Ovary (tissue), 10 donors: ENCODE measurements at places on chromosomes 5 and 9. TPM values are rescaled to one million over a fixed set of nuclear protein-coding genes. Genes with fewer than 3 reads are reported as not detected.

GRCh38 chr5:166883016-166883415 lies 1408.4 kb upstream of the WWC1 start:
- no peak for DNase-seq

DNA sequence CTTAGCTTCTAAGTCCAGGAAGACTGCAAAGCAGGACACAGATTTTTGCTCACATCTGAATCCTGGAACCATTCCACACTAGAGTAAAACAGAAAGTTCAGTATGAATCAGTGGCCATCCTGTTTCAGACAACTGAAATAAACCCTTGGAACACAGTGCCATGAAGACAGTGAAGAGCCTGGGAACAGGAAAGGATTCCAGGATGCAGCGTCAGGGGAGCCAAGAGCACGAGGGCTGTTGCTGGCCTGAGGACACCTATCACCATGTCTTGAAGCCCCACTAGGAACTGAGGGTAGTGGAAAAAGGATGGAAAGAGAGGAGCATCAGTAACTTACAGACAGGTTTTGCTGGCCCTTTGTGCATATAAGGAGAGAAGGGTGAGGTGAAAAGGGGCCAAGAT lies 115.3 kb upstream of the FSTL4 start:
- no peak for DNase-seq

- no peak for DNase-seq
Measured at GRCh38 chr9:4970970-4971641, 14.0 kb upstream of the JAK2 start.

- DNase-seq, result no peak
Measured at GRCh38 chr5:61966997-61967396, 339.0 kb upstream of the KIF2A start.

DNA sequence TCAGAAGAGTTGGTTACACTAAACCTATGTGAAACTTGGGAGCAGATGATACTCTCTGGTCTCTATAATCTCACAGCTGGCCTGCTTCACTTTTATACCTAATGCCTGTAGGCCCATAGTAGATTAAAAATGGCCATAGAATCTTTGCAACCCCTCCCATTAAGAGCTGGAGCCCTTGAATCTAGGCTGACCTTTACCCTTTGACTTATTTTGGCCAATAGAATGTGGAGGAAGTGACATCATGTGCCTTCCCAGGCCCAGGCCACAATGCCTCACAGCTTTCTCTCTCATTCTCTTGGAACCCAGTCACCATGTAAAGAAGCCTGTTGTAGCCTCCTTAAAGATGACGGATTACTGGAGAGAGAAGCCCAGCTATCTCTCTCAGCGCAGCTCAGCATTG lies 251.0 kb downstream of the NR3C1 start:
- no peak for DNase-seq

DNA sequence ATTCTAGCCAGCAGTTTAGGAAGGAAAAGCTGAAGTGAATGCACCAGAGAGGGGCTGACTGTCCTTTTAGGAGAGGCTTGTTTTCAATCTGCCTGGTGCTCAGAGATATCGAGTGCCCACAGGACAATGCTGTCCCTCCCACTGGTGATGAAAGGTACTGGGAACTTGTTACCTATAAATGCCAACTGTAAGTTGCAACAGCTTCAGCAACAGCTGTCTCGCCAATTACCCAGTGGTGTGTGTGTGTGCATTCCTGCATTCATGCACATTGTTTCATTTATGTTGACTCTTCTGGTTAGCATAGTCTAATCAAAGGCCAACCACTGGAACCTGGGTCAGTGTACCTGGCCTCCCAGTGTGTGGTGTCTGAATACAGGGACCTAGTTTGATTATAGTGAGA lies 161.1 kb downstream of the CSNK1G3 start:
- DNase-seq, result no peak

- DNase-seq, result no peak
Measured at GRCh38 chr9:113690055-113690740, 185.9 kb upstream of the ZNF618 start.

DNA sequence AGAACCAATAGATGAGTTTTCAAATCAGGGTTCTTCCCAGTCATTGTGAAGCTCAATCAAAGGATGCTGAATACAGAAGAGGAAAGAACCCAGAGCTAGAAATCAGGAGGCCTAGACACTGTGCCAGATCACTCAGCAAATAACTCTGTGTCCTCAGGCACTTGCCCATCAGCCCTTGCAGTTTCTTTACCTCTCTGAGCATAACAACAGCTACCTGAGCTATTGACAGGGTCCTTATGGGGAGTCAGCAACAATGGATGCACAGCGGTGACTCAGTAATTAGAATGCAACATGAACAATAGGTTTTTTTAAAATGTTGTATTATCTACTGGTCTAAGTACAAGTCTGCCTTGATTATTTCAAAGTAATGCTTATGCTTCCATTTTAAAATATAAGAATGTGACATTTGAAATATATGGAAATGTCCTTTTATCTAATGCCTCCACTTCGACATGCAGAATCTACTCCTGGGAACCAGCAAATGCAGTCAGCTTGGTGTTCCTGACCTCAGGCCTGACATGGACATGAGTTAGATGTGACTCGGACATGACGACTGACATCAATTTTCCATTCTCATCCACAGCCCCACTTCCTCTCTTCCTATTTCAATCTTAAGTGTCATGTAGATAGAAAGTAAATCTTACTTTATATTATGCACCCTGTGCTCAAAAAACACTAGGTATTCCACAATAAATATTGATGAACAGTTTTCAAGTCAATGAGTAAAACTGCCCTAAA lies 155.0 kb downstream of the TLE1 start:
- DNase-seq, result no peak

DNA sequence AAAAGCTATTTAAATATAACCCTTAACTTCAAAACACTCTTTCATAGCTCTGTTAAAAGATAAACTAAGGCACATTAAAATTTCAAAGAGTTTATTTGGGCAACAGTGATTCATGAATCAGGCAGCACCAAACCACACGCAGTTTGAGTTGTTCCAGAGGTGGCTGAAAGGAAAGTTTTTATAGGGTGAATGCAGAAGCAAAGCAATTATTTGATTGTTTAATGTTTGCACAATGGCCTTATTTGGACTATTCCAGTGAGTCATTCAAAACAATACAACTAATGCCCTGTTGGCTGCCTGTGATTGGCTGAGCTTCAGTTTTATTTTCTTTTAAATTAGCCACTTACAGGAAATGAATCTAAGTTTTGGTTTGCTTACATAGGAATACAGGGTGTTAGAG lies 125.3 kb downstream of the CEP120 start:
- no peak for DNase-seq

DNA sequence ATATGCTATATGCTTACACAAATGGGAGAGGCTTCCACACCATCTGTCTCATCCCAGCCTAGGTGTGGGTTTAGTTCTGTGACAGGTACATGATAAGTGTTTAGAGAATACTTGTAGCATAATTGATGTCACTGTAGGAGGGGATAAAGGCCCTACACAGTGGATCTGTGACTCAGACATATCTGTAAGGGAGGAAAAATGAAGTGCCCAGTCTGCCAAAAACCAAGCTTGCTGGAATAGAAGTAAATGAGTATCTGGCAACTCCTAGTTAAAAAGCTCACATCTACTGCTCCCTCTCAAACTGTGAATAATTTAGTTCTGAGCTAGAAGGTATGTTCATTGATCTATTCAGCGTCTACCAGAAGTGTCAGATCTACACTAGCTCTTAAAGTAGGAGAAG lies 38.9 kb upstream of the FAM174A start:
- no peak for DNase-seq

GRCh38 chr5:145830594-145830993 lies 4.5 kb downstream of the PRELID2 start:
- DNase-seq, result no peak

- DNase-seq, result no peak
Measured at GRCh38 chr9:112135706-112136105, 39.4 kb downstream of the SUSD1 start.

GRCh38 chr5:174834081-174834480 lies 109.7 kb downstream of the MSX2 start:
- no peak for DNase-seq

GRCh38 chr9:120534266-120534665 lies 45.7 kb downstream of the CDK5RAP2 start:
- no peak for DNase-seq

DNA sequence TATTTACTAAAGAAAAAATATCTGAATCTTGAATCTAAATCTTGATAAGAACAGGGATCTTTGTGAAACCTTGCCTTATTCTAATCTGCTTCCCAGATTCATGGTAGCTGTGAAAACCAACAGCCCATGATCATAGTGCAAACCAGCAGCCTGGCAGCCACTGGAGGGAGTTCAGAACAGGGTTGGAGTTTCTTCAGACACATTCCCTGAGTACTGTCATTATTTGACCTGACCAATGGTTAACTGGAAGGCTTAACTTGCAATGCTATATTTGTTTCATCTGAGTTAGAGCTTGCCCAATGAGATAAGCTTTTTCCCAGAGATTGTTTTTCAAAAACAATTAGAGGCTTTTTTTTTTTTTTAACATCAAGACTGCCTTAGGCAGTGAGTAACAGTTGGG lies 47.8 kb downstream of the LOX start:
- no peak for DNase-seq

DNA sequence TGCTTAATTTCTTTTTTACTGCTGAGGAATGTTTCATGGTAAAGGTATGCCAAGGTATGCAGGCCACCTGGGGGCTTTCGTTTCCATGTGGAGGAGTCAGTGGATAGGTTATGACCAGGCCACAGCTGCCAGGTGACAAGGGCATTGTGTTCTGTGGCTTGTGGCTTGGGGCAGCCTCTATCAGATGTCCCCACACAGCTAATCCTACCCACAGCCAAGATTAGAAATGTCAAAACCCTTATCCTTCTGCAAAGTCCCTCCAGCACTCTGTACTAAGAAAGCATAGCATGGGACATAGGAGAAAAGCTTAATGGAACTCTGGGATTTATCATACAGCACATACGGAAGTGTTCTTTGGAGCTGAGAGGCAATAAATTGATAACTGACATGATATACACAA lies 171.2 kb upstream of the S1PR3 start:
- DNase-seq, result no peak

DNA sequence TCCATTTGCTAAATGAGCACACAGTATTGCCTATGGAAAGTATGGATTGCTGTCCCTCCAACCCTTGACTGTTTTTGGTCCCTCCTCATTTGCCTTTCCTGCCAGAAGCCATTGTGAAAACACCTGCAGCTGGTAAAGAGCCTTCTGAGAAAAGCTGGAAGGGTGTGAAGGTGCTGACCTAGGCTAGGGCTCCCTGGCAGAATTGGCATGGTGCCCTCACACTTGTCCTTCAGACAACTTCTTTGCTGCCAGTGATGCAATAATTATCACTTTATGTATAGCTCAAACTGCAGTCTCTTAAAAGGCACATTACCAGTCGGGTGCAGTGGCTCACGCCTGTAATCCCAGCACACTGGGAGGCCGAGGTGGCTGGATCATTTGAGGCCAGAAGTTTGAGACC lies 4.2 kb downstream of the TXNDC15 start:
- no peak for DNase-seq

- DNase-seq, result no peak
Measured at GRCh38 chr5:10303699-10304170, 4.0 kb downstream of the CMBL start.

DNA sequence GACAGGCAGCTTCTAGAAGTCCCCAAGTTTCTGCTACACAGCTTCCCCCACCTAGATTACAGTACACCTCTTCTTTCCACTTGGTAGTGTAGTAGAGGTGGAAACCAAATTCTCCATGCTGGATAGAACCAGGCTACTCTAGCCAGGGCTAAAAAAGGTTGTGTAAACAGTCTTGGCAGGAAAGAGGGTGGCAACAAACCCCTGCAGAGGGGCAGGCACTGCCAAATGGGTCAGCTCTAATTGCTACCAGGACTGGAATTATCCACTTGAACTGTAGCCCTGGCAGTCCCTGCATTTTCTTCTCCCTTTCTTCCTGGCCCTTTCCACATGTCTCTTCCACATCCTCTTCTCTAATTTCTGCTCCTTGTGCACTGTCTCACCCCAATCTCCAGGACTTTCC lies 24.8 kb downstream of the RANBP3L start:
- DNase-seq, result no peak

The LRRC19 gene
- total RNA-seq, result not detected

The HNRNPA0 gene
- 17.1 TPM for total RNA-seq

The GLRA1 gene
- not detected for total RNA-seq

The IFNK gene
- not detected for total RNA-seq
